H9 (cell line): ENCODE measurements at places on chromosomes 12 and 14. TPM values are rescaled to one million over a fixed set of nuclear protein-coding genes. Genes with fewer than 3 reads are reported as not detected.
A peak's percentile ranks its signal among the peaks of the same experiment; 100 is the strongest.

- H3K4me1 ChIP-seq = no peaks in the 10 kb centered on the region
- H3K4me3 ChIP-seq = no peak overlapping the region
- no peaks in the 10 kb centered on the region for H3K27me3 ChIP-seq
- H3K36me3 ChIP-seq = peaks cover 7% of the 10 kb centered on the region; the same call in 2 of the 3 replicates
- no peak for DNase-seq
- H3K27ac ChIP-seq = no peak overlapping the region
Observed at GRCh38 chr12:18057051-18057450, 32.9 kb downstream of the RERGL start.

DNA sequence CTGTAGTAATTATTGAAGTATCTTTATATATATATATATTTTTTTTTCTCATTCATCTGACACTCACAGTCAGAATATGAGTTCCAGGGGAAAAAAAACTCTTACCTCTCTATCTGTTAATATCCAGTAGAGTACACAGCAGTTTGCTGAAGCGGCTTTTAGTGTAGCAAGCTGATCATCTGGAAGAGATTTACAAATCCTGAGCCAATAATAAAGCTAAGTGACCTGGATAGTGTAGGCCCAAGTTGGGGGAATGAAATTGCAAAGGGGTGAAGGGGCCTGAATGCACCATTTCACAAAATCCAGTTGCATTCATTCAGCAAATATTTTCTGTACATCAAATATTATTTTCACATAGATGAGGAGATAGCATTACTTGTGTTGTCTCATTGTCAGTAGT, 234.6 kb upstream of the FLRT2 start:
- H3K27me3 ChIP-seq = no peaks in the 10 kb centered on the region
- no peak overlapping the region for H3K4me3 ChIP-seq
- no peaks in the 10 kb centered on the region for H3K4me1 ChIP-seq
- no peaks in the 10 kb centered on the region for H3K36me3 ChIP-seq

DNA sequence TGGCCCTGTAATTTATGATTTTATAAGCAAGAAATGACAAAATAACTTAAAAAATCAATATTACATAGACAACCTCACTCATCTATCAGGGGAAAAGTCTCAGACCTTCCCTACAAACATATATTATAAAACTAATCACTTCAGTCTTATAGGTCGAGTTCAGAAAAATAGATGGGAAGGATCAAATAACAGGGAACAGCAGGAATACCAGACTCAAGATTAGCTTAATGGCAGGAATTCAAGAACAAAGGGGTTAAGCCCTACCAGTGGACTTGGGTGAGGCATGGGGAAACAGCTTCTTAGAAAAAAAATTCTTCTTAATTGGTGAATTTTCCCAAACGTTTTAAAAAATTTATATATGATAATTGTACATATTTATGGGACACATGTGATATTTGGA, 51.6 kb upstream of the CRY1 start:
- no peaks in the 10 kb centered on the region for H3K4me1 ChIP-seq
- no peak overlapping the region for H3K27ac ChIP-seq
- DNase-seq = no peak
- H3K36me3 ChIP-seq = no peaks in the 10 kb centered on the region

GRCh38 chr12:15522574-15523187, 200.4 kb downstream of the PTPRO start:
- no peak for DNase-seq
- H3K27ac ChIP-seq = no peak overlapping the region
- H3K4me1 ChIP-seq = no peaks in the 10 kb centered on the region; the same call in 1 of the 2 replicates
- H3K36me3 ChIP-seq = peaks cover 8% of the 10 kb centered on the region

GRCh38 chr12:7411343-7411742, 32.6 kb downstream of the CD163L1 start:
- H3K27ac ChIP-seq = no peak overlapping the region
- H3K36me3 ChIP-seq = no peaks in the 10 kb centered on the region
- H3K4me1 ChIP-seq = no peaks in the 10 kb centered on the region; the same call in 1 of the 2 replicates
- H3K27me3 ChIP-seq = no peaks in the 10 kb centered on the region

DNA sequence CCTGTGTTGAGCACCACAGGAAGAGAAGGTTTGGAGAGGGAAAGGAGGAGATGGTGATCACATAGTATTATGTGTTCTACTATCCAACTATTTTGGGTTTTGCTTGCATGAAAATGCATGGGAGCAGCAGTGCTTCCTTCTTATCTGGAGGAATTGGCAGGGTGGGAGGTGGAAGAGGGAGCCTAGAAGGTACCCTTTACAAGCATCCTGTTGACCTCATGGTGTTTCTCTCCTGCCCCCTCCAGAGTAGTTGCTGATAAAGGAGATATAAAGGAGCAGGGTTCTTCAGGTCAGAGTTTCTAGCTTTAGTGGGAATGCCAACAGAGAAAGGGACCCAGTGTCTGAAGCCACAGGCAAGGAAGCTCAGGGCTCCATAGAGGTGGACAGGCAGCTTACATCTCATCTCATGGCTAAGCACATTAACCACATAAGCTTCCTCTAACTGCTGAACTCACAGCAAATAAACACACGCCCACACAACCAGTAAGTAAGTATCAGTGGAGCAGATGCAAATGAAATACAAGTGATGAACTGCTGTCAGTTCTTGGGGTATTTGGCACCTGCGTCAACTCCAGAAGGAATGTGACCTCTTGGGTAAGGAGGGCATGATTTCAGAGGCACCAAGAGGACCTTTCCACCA, 174.2 kb upstream of the SLC38A2 start:
- H3K27me3 ChIP-seq = no peaks in the 10 kb centered on the region
- H3K36me3 ChIP-seq = peaks cover 12% of the 10 kb centered on the region
- no peak overlapping the region for H3K27ac ChIP-seq
- no peak overlapping the region for H3K4me3 ChIP-seq
- no peaks in the 10 kb centered on the region for H3K4me1 ChIP-seq

DNA sequence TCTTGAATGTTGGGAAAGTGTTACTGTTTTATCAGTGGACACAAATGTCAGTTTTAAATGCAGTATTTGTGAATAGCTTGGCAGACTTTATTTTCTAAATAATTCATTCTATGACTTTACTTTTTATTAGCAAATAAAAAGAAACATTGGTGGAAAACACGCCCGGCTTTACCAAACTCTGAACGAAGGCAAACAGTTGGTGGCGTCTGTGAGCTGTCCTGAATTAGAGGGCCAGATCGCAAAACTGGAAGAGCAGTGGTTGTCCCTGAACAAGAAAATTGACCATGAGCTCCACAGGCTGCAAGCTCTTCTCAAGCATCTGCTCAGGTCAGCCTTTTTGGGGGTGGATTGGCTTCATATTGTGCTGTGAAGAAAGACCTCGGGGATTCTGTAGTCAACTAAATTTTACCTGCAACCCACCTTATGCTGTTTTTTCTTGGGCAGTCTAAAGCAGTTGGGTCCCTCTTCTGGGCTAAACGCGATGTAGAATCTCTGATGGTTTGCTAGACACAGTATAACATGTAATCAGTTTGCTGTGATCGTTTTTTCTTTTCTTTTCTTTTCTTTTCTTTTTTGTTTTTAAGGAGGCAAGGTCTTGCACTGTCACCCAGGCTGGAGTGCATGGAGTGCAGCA, 156.4 kb downstream of the ESR2 start:
- H3K27me3 ChIP-seq = no peaks in the 10 kb centered on the region

DNA sequence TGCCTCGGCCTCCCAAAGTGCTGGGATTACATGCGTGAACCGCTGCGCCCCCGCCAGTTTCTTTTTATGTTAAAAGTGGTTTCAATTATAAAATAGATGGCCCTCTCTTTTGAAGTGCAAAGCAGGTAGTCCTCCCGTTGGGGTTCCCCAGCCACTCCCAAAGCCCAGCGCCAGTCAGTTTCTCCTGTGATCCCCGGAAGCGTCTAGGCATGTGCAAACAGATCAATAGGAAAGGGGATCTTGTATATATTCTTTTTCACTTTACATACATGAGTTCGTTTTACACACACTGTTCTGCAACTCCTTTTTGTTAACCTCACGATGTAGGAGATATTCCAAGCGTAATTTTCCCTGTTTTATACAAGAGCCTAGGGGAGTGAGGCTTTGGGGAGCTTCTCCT, 16.3 kb upstream of the DLK1 start:
- no peaks in the 10 kb centered on the region for H3K4me1 ChIP-seq
- no peaks in the 10 kb centered on the region; the same call in 1 of the 2 replicates for H3K27me3 ChIP-seq
- no peaks in the 10 kb centered on the region for H3K36me3 ChIP-seq
- H3K27ac ChIP-seq = no peak overlapping the region

DNA sequence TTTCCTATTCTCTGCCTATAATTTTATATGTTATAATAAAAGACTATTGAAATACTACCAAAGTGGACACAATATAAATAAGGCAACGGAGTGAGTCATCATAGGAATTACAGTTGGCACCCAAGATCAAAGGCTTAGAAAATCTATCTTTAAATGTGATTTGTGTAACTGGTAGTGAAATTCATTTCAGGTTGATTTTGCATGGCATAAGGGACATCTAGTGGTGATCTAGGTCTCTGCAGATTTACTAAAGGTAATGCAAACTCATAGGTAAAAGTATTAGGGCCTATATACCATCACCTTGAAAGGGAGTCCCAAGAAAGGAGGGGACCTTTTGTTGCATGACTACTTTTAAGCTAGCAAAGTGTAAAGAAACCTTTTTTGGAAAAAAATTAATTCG, 527.2 kb downstream of the NRXN3 start:
- H3K27me3 ChIP-seq = no peaks in the 10 kb centered on the region
- H3K27ac ChIP-seq = no peak overlapping the region
- no peaks in the 10 kb centered on the region for H3K36me3 ChIP-seq
- H3K4me1 ChIP-seq = no peaks in the 10 kb centered on the region

GRCh38 chr14:72643317-72643801, 250.5 kb downstream of the DPF3 start:
- no peaks in the 10 kb centered on the region for H3K4me1 ChIP-seq
- no peak for DNase-seq
- no peak overlapping the region for H3K27ac ChIP-seq

- H3K27me3 ChIP-seq = no peaks in the 10 kb centered on the region
- peaks cover 24% of the 10 kb centered on the region for H3K36me3 ChIP-seq
- DNase-seq = no peak
- no peak overlapping the region for H3K4me3 ChIP-seq
- no peak overlapping the region for H3K27ac ChIP-seq
- H3K4me1 ChIP-seq = peaks cover 14% of the 10 kb centered on the region; the same call in 1 of the 2 replicates
Observed at GRCh38 chr12:89344043-89344861, 8.0 kb downstream of the DUSP6 start.

DNA sequence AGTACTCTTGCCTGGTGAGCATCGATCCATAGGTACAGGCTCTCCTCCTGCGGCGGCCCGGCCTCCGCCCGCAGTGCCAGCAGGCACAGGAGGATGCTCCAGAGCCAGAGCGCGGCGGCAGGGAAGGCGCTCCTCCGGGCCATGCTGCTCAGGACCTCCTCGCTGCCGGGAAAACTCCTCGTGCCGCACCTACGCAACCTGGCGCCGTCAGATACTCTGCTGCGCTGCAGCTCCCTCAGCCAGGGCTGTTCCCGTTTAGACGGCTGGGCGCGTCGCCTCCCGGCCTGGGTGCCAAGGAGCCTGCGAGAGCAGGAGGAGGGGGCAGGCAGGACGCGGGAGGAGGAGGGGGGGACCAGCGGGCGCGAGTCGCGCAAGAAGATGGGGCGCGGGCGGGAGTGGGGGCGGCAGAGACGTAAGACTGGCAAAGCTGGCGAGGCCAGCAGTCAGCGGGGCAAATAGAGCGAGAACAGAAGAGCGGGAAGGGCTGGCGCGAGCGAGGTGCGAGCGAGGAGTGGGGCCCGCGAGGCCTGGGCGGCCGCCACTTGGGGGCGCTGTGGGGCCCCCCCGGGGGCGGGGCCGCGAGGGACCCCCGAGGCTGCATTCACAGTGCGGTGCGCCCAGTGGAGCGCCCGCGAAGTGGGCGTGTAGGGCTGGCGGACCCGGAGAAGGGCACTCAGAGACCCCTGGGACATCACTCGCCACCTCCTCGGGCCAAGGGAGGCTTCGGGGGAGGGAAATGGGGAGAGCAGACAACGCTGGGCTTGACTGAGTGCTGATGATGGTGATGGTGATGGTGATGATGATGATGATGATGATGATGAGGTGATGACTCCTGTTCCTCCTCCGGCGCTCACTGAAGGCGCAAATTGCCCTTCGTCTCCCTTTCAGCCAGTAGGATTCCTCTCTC, at the start of gene WIF1:
Gene WIF1, minus strand, starts transcription at position 257 of the 907 bp plus-strand sequence. Its CDS starts 114 bp downstream, at position 143.
- H3K4me3 ChIP-seq = peak within 1 kb of the TSS; percentile 49
- H3K27me3 ChIP-seq = peaks cover 2% of the 10 kb centered on the region; the same call in 1 of the 2 replicates
- H3K4me1 ChIP-seq = no peaks in the 10 kb centered on the region
- H3K36me3 ChIP-seq = no peaks in the 10 kb centered on the region

DNA sequence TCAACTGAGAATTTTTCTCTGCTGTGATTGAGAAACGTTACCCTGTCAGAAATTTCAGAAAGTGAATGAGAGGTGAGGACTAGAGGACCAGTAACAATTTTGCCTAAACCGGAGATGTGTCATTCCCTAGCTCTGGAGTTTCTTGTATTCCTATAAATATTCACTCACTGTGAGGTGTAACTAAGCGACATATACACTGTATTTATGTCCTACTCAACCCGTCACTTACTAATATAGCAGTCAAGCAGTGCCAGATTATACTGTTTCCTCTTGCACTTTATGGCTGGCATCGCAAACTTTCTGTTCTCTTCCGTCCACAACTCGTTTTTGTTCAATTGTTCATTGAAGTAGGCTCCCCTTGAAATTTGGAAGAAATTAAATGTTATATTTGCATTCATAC, 192.9 kb downstream of the NOVA1 start:
- H3K27ac ChIP-seq = no peak overlapping the region
- DNase-seq = no peak
- no peak overlapping the region for H3K4me3 ChIP-seq
- no peaks in the 10 kb centered on the region for H3K36me3 ChIP-seq
- no peaks in the 10 kb centered on the region; the same call in 1 of the 2 replicates for H3K4me1 ChIP-seq
- no peaks in the 10 kb centered on the region for H3K27me3 ChIP-seq

DNA sequence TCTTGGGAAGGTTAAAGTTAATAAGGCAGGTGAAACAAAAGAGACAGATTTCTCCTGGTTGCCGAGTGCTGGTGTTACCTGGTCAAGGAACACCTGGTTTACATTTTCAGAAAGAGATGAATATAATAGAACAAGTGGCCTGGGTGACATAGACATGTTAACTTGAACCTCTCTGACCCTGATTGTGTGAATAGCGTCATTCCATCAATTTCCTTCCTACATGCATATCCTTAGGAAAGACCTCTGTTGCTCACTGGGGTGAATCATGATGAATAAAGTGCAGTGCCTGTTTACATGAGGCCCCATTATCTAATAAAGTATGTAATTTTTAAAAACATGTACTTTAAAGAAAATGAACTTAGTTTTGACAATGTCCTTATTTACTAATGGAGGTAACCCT, 1822.9 kb upstream of the FLRT2 start:
- H3K4me3 ChIP-seq = no peak overlapping the region
- H3K27me3 ChIP-seq = no peaks in the 10 kb centered on the region
- no peaks in the 10 kb centered on the region for H3K36me3 ChIP-seq
- no peak for DNase-seq

- no peaks in the 10 kb centered on the region for H3K27me3 ChIP-seq
- DNase-seq = no peak
- peaks cover 6% of the 10 kb centered on the region; the same call in 2 of the 3 replicates for H3K36me3 ChIP-seq
- H3K27ac ChIP-seq = no peak overlapping the region
- H3K4me3 ChIP-seq = no peak overlapping the region
Observed at GRCh38 chr12:110537605-110538409, 35.7 kb downstream of the RAD9B start.

DNA sequence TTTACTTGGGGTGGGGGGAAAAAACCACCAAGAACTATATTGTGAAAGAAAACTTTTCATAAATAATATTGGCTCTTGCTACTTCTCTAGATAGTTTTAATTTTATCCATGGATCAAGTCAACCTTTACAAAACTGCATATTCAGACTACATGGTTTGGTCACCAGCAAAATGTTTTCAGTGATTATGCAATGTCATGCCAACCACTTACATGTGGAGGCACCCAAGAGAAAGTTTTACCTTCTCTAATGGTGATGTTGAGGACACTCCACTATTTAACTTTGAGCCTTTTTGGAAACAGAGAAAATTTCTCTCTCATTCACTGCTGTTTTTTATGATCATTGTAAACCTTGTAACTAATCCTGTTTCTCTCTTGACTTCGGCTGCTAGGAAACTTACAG, 21.6 kb downstream of the PLCZ1 start:
- no peak overlapping the region for H3K4me3 ChIP-seq
- no peak overlapping the region for H3K27ac ChIP-seq
- no peaks in the 10 kb centered on the region for H3K4me1 ChIP-seq
- no peaks in the 10 kb centered on the region for H3K27me3 ChIP-seq

Gene NAV3
- 0.81 and 3.0 TPM in 2 replicates for total RNA-seq

Gene ADAMTS20
- total RNA-seq = 2.1 and 2.7 TPM in 2 replicates
